Activated naive CD8-positive, alpha-beta T cell treated with anti-CD3 and anti-CD28 coated beads, Interleukin-2, amount 50 U/mL, for 16 hours (primary cell): ENCODE measurements at places on chromosomes 7 and 10.

DNA sequence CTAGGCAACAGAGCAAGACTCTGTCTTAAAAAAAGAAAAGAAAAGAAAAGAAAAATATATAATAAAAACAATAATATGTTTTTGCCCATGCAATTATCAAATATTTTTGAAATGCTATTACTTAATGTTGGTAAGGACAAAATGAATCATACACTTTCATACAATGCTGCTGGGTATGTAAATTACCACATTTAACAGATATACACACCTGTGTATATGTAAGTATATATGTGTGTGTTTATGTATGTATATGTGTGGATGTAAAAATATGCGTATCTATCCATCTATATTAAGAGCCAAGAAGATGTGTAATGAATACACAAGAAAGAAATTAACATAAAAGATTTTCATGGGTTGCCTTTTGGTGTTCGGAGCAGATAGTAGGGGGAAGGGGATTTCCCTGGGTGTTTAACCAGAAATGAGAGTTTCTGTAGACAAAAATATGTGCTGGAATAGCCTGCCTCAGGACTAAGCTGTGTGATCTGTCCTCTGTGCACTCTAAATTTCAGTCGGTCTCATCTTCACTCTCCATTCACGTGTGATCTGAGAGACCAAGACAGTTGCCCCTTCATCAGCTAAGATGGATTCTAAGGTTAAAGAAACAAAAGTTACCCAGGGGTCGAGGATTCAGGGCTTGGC lies 61.2 kb downstream of the PRKCQ start:
- no peak for DNase-seq

GRCh38 chr10:677750-678661 lies 11.5 kb downstream of the DIP2C start:
- DNase-seq = no peak

- DNase-seq = no peak
These were observed 36.5 kb downstream of the CBX3 start for GRCh38 chr7:26238032-26238431.

DNA sequence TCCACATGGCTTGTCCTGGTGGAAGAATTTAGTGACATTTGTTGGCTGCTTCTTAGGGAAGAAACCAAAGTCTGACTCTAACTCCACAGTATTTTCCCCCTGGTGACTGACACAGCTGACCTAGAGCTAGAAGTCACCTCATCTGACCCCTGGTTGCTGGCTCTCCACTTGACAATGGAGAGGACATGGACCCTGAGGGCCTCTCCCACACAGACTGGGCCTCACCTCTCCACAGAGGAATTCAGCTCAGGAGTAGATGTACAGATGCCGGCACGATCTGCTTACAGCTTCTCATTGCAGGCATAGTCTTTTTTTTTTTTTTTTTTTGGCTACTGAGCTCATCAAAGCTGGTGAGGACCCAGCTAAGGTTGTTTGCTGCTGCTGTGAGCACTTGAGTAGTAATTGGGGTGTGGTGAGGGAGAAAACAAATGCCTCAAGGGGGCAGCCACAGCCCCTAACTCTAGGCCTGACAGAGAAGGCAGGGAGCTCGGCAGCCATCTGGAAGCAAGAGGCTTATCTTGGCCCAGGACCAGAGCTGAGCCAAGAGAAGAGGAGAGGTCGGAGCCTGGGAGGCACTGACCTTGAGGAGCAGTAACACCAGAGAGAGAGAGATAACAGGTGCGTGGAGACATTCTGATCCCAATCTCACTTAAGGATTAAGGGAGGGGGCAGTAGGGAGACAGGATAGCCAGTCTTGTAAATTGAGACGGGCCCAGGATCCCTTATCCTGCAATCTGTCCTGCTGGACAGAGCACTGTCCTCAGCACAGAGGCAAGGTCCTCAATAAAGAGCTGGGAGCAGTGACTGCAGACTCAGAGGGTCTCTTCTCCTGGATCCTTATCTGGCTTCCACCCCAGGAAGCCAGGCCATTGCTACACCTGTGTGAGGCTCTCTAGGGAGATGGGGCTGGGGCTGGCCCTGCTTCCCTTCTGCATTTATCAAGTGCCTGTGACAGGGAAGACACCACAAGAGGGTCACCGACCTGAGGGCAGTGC lies 9.4 kb downstream of the PRSS58 start:
- no peak for DNase-seq

- no peak for DNase-seq
These were observed 89.0 kb upstream of the PHYHIPL start for GRCh38 chr10:59087486-59087885.

- peak; percentile 51 for DNase-seq
These were observed 46.9 kb downstream of the AHCYL2 start for GRCh38 chr7:129271500-129272355.

- no peak for DNase-seq
These were observed 451.3 kb upstream of the MBL2 start for GRCh38 chr10:53223851-53224250.

DNA sequence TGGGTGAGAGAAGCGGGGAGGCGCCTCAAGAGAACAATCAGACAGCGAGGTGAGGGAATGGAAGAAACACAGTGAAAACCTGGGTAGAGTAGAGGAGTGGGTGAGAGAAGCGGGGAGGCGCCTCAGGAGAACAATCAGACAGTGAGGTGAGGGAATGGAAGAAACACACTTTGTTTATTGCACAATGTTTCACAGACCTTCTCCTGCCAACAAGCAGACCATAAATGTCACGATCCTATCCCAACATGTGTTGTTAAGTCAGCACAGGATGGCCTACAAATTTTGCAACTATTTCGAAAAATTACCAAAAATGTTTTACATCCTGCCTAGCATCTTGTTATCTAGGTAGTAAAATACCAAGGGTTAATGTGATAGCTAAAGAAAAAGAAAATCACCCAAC lies 115.3 kb downstream of the JAZF1 start:
- DNase-seq = no peak

DNA sequence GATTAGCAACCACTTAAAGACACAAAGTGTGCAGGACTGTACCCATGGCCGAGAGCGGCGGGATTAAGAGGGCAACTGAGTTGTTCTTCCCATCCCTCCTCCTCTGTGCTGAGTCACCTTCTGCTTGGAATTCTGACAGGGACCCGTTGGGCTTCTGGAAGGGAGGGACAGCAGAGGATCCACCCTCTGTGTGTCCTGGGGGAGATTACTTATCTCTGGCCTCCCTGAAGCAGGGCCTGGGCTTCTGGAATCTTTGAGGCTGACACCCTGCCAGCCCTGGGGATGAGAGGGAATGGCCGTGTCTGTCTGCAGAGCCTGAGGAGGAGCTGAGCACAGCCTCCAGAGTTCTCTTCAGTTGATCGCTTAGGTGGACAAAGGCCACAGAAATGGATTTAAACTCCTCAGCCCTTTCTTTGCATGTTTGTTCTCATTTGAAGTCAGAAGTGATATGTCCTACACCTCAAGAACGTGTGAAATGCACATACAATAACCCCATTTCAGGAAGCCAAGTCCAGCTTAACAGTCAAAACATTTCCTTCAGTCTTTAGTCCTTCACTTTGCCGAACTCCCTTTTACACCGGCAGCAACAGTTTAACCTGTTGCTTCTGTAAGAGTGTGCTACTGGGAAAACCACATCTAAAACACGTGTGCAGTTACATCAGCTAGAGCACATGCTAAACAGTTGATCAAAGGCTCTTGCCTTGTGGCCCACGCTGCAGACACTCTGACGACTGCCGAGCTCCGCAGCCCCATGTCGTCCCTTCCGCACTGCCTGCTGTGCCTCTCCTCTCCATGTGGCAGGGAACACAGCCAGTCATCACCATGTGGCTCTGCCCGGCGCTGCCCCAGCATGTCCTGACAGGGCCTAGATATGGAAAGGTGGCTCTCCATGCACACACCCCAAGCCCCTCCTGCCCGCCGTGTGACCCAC lies 55.7 kb downstream of the IKZF1 start:
- DNase-seq = peak; percentile 59

- DNase-seq = no peak
These were observed 296.7 kb downstream of the GLRX3 start for GRCh38 chr10:130432850-130433249.

DNA sequence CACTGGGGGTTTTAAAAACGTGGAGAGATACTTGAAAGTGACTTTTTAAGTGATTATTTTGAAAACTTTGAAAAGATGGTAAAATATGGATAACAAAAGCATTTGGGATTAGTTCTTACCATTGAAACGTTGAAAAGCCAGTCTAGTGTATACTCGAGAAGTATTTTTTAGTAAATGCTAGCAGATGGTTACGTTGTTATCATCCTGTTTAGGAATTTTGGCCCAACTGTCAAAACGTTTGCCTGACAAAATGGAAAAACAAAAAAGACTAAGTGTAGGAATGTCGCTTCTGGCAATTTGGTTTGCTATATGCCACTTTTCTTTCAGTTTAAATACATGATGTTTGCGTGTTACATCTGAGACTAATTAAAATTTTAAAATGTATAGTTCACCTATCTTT lies 1.2 kb downstream of the RBM33 start:
- no peak for DNase-seq

GRCh38 chr10:96695366-96695765 lies 24.9 kb downstream of the PIK3AP1 start:
- no peak for DNase-seq

DNA sequence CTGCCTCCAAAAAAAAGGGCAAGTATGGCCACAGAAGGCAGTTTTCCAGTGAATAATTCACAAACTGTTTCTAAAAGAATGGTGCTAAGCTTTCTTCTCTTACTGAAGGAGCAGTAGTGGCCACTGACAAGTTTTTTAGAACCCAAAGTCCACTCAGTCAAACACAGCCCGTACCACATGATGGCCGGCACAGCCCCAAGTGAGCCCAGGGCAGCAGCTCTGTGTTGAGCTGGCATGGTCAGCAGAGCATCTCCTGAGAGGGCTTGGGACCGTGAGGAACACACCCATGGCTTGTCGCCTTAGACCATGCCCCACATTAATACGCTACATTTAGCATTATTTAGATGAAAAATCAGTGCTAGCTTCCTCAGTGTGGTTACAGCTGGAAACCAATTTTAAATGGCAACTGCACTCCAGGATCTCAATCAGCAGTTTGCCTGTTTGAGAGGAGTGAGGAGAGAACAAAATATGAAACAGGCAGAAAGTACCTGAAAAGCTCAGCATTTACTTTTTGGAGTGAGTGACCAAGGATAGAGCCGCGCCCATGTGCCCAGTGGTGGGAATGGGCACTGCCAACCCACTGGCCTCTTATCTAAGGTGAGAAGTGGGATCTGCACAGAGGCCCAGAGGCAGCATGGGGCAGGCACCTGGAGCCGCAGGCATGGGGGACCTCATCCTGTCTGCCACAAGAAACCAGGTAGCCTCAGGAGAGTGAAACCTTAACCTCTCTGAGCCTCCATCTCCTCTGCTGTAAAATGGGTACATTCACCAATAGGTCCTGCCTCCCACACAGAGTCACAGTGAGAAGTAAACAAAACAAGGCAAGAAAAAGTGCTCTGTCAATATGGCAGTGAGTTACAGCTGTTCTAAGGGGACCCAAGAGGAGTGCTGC lies 17.4 kb downstream of the PSAP start:
- DNase-seq = no peak

- no peak for DNase-seq
These were observed 247.4 kb downstream of the ELFN1 start for GRCh38 chr7:1917221-1918062.

- no peak for DNase-seq
These were observed 90.7 kb upstream of the CAPZA2 start for GRCh38 chr7:116771640-116772039.

- DNase-seq = no peak
These were observed 598 bp downstream of the MCMBP start for GRCh38 chr10:119871881-119872609.

DNA sequence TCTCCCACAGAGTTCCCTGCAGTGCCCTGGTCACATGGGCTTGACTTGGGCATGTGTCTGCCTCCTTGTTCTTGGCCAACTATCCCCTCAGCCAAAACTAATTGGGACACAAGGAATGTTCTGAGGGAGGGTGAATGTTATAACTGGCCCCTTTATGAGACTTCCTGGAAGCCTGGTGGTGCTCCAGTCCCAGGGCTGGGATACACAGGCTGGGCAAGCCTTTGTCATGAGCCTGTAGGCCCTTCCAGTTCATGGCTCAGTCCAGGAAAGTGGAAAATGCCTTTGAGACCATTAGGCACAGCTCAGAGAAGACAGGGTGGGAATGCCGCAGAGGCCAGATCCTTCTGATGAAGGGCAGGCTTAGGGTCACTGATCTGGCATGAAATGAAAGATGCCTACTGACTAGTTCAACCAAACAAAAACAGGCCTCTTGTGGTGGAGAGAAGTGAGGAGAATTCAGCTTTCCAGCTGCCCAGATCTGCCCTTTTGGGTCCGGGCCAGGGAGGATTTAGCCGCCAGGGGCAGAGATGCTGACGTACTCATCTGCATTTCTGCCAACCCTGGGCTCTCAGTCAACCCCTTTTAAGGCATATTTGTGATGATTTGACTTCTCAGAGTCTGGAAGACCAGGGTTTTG lies 961.5 kb downstream of the KCNMA1 start:
- no peak for DNase-seq

GRCh38 chr7:81081616-81082015 lies 162.8 kb upstream of the SEMA3C start:
- DNase-seq = no peak

GRCh38 chr10:17660921-17661320 lies 17.0 kb downstream of the STAM start:
- no peak for DNase-seq
